C1 segment of cervical spinal cord (tissue), 14 donors: ENCODE measurements at places on chromosomes 1 and 21.

DNA sequence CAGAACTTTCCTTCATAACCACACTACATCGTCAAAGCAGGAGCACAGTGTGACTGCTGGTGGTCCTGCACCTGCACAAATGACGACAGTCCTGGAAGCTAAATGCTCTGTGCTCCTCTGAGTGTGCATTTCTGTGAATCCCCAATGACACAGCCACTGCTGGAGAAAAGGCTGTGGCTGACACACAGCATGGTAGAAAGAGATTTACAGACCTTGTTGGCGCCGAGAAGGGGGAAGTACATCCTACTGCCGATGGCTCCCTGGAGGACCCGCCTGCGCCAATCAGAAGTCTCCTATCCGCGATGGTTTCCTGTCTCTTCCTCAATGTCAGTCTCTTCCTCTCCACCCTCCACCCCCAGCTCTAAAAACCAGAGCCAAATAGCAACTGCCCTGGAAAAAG is 115.4 kb upstream of the RAB4A start:
- no peak for DNase-seq

DNA sequence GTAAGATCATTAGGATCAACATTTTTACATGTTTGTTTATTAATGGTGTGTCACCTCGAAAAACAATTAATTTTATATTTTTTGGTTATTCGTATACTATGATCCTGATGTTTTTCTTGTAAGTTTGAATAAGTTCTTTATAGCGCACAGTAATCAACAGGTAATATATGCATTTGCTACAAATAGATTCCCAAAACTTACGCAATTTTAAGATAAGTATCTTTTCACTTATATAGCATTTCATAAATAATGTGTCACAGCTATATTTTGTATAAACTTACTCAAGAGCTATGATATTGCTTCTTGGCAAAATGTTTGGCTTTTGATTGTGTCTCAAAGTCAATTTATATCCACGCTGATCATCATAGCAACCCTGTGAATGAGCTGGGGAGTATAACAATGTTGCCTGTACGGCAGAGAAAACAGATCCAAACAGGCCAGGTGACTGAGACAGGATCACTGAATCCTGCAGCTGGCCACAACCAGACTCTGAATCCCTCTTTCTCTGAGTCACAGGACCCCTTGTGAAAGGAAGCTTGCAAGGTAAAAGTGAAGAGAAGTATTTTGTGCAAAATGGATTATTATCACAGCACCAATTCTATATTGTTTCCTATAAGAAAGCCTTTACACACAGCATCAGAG is 48.6 kb downstream of the GNG12 start:
- no peak for DNase-seq

GRCh38 chr1:203289281-203289981 is 15.9 kb upstream of the BTG2 start:
- no peak for DNase-seq

- no peak for DNase-seq
These were observed 41.4 kb downstream of the ACOT7 start for GRCh38 chr1:6352138-6352563.

DNA sequence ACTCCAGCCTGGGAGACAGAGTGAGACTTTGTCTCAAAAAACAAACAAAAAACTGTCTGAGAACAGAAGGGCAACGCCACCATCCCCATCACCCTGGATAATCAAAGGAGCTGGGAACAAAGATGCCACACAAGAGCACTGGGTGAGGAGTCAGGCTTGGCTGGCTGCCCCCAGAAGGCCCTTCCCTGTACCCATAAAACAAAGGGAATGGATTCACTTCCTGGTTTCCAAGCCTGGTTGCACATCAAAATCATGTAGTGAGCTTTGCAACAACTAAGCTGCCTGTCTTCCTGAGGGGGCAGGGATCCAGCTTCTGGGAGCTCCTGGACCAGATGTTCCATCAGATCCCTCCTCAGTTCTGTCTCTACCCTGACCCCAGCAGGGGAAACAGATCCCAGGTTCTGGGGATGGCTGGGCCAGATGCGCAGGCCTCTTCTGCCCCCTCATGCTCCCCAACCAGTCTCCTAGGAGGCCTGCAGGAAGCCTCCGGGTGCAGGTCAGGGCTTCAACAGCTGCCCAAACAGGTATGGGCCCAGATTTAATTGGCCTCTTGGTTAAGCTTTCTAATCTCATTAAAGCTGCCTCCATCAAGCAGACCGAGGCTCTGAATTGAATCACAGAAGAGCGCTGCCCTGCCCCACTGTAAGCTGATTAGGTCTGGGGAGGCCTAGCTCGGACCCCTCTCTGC is 97.8 kb downstream of the MRPL37 start:
- peak; percentile 75 for DNase-seq
